ENCODE measurements at places on chromosomes 7 and 10.

- DNase-seq = no peak
These were observed 111.7 kb upstream of the BTBD16 start for GRCh38 chr10:122159141-122159970.

GRCh38 chr10:106917452-106918055 lies 247.0 kb downstream of the SORCS1 start:
- no peak for DNase-seq

GRCh38 chr7:126119981-126120380 lies 1132.8 kb downstream of the GRM8 start:
- DNase-seq = no peak

- no peak for DNase-seq
These were observed 1288.0 kb upstream of the SORCS1 start for GRCh38 chr10:108452533-108452932.

- no peak for DNase-seq
These were observed 460.1 kb downstream of the MAGI2 start for GRCh38 chr7:78993341-78993740.

DNA sequence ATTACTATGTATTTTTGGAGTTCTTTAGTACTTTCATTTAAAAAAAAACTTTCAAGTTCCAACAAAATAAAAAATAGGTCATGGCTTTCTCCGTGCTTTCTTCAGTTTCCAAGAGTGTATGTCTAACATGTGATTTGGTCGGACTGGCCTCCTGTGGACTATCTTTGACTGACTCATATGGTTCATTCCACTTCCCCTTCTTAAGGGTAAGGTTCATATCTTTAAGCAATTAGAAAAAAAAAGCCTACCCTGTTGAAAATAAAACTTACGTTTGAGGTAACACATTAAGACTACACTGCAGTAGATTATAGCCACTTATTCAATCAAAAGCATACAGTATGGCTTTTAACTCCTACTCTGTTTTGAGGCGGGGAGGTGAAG lies 112.8 kb upstream of the AHR start:
- no peak for DNase-seq

DNA sequence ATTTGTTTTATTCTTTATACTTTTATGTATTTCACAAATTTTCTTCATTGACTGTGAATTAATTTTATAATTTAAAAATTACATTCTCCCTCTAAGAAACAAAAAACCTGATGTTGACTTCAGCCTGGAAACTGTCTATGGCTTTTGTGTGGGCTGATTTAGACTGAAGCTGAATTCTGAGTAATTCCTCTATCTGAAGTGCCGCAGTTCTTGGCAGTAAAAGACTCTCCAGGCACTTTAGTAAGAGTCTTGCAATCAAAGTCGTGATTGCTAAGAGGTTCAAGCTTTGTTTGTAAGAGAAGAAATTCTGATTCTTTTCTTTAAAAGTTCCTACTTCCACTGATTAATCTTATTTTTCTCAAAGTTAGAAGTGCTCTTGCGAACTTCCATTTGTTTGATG lies 3.4 kb upstream of the CEP41 start:
- DNase-seq = no peak

GRCh38 chr10:118594392-118595063 lies 920 bp downstream of the PRLHR start:
- DNase-seq = peak; percentile 22

- no peak for DNase-seq
These were observed 21.6 kb downstream of the SFTPD start for GRCh38 chr10:79927111-79927828.

DNA sequence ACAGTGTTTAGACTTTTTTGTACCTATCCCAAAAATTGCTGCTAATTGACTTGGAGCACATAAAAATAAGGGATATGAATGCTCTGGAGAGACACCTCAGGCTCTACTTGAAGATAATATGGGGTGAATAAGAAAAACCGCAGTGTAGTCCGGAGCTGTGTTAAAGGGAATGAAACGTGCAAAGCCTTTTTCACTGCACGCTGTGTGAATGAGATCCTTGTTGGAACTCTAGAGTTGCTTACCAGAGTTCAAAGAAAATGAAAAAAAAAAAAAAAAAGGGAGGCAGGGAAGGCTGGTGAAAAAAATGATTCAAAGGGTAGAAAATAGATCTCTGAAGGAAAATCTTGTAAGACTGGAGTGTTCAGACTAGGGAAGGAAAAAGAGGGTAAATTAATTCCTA lies 226.6 kb downstream of the LRMDA start:
- no peak for DNase-seq

- DNase-seq = no peak
These were observed 7.0 kb upstream of the TMEM243 start for GRCh38 chr7:87226495-87226894.

DNA sequence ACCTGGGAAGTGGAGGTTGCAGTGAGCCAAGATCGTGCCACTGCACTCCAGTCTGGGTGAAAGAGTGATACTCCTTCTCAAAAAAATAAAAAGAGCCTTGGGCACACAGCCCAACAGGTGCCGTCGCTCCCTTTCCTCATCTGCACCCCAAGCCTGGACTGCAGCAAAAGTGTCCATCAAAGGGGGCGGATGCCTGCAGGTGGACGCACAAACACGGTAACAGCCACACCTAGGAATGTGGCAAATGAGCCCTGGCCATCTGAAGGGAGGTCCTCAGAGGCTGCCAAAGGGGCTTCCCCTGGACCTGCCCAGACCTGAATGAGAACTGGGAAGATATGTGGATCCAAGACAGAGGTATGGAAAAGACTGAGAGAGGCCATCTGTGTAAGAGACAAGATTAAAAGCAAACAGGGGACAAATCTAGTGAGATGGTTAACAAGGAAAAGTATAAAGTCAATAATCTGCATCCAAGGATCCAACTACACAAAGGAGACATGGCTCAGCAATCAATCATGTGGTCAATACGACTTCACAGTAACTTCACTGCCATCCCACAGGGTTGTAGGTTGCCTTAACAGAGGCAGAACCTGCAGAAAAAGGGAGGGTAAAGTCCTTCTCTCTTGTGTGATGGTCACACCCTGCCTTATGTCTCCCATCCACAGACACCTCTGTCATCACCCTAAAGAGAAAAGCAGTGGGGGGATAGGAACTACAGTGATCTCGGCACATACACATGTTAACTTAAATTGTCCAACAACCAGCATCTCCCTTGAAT lies 25.4 kb downstream of the DRGX start:
- DNase-seq = no peak

DNA sequence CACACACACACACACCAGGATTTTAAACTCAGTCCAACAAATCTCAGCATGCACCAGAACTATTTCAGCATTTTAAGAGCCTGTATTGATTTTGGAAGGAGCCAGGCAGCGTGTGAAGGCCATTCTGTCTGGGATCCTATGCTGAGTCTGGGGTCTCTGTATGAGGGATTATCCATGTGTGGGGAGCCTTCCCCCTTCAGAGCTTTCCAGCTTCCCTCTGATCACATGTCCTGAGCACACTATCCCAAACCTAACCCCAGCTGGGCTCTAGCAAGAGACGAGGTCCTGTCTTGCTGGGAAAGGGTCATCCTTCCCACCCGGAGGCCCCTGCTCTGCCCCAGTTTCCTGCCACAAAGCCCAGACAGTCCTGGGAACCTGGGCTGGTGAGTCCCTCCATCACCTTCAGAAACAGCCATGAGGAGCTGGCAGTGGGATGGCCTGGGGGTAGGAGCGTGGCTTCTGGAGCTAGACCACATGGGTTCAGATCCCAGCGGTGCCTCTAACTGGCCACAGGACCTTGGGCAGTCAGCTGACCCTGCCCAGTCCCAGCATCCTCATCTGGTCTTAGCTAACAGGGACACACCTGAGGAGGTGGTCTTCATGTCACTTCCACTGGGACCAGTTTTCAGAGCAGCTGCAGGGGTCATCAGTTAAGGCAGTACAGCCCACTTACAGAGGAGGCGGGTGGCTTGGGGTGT lies 79.6 kb upstream of the RET start:
- DNase-seq = no peak

DNA sequence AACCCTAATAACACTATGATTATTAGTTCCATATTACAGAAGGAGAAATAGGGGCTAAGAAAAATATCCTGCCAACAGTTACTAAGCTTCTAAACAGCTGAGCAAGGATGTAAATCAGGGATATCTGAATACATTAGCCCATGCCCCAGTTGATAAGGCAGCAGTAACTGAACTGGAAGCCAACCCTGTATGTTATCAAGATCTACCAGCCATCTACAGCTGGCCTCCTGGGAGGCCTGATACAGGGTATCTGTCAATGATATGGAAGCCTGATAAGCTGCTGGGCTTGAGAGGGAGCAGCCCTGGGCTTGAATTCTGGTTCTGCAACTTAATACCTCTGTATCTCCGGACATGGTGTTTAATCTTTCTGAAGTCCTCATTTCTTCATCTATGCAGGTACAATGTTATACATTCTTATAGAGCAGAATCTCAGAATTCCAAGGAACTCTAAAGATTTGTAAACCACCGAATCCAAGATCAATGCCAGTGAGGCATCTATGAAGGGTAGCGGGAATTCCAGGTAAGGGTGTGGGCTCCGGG lies 37.9 kb upstream of the AFAP1L2 start:
- no peak for DNase-seq

DNA sequence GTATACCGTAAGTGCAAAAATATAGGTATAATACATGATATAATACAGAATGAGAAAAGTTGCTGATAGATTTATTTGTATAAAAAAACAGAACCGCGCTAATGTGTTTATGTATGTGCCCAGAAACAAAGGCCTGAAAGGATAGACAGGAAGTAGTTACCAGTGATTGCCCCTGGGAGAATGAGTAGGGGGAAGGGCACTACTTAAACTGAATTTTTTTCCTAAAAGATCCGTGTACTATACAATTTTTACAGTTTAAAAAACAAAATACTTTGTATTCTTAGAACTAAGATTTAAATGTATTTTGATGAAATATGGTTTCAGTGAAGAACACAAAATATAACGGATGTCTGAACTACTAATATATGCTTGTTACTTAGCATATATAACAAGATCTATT lies 2.9 kb downstream of the IPMK start:
- DNase-seq = no peak

GRCh38 chr7:44072364-44073231 lies 7.2 kb upstream of the PGAM2 start:
- peak; percentile 38 for DNase-seq

GRCh38 chr7:94160719-94161435 lies 156.7 kb upstream of the BET1 start:
- DNase-seq = no peak
